AG08395 (cell line): ENCODE measurements at places on chromosomes 1 and 21.

DNA sequence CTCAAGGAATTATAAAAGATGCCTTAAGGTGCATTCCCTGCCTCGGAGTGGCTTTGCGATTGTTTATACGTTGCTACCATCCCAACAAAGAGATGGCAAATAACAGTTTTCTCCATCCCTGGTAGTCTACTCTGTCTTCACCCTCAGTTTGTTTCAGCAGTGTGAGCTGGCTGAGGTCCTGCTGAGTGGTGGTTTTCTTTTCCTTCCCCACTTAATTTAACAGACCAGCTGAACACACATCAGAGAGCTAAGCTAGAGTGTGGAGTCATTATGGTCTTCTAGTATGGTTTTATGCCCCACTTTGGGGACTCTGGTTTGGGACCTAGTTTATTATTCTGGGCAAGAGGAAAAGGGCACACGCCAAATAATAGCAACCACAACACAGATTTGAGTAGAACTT is 2.2 kb downstream of the PIGV start:
- DNase-seq: no peak

DNA sequence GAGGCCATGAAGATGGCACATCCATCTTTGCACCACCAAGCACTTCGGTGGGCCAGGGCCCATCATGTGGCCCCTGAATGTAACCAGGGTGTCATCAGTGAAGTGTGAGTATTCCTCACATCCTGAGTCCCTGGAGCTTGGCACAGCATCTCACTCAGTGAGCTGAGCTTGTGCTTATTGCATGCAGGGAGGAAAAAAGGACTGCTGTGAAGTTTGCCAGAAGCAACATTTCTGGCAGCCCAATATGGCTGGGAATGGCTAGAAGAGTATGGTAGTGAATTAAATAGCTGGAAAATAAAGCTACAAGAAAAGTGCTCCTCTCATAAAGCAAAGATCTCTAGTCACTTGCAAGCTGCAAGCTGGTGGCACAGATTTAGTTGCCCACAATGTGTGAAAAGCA is 109.3 kb downstream of the TNFSF18 start:
- DNase-seq: no peak

- DNase-seq: peak; percentile 82
These were observed 343.1 kb upstream of the DUSP10 start for GRCh38 chr1:222084996-222085395.

DNA sequence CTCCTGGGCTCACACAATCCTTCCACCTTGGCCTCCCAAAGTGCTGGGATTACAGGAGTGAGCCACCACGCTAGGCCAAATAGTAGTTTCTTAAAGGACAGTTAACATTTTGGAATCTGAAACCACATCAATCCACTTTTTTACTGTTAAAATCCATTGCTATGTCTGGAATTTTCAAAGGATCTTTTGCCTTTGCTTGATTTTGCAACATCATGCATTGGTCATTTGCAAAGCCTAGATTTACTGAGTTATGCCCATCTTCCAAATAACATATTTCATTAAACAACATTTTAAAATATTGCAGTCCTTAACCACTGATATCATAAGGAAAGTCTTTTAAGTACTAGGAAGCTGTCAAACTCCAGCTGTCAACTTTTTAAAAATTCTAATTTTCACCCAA is 3.3 kb downstream of the POGZ start:
- no peak for DNase-seq

DNA sequence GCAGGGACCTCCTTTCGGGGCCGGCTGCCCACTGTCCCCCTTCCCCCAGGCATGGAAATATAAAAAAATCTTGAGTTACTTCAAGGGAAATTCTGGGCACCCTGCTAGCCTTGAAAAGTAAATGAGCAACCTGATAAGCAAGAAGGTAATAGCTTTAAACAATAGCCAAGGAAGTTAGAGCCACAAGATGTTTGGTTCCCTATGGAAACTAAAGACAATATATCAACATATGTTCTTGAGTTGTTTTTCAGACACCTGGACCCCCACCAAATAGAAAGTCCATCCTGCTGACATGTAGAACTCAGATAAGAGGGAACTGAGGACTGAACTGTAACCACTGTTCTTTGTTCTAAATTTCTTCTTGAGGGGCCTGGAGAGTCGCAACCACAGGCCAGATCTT is 19.3 kb upstream of the SLC35A3 start:
- no peak for DNase-seq

DNA sequence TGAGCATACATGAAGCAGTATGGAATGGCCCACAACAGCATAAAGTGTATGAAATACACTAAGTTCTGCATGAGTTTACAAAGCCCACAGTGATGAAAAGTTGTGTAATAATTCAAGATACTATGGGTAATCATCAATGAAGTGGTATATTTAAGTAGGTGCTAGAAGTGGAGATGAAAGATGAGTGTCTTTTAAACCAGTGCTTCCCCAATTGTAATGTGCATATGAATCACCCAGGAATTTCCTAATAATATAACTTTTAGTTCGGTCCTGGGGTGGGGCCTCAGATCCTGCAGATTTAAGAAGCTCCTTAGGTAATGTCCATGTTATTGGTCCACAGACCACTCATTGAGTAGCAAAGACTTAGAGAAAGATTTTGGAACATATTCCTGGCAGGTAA is 184.9 kb downstream of the DUSP10 start:
- no peak for DNase-seq

- DNase-seq: no peak
These were observed 32.3 kb upstream of the CITED4 start for GRCh38 chr1:40894455-40894854.

DNA sequence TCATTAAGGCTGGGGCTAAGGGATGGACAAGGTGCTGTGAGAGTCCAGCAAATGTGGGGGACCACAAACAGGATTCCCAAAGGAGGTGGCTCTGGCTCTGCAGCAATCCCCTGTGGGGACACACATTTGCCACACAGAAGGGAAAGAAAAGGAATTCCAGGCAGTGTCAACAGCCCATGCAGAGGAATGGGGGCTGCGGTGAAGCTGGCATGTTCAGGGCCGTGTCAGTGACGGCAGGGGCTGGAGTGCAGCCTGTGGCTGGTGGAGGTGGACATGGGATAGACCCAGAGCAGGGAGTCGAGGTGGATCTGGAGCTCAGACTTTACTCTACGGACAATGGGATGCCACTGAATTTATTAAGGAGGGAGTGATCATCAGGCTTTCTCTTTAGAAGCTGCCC is 183.2 kb downstream of the TRABD2B start:
- no peak for DNase-seq

- peak; percentile 90 for DNase-seq
These were observed 25.2 kb downstream of the FHAD1 start for GRCh38 chr1:15272009-15272781.

GRCh38 chr1:109595531-109595930 is 23.9 kb downstream of the GNAT2 start:
- no peak for DNase-seq

DNA sequence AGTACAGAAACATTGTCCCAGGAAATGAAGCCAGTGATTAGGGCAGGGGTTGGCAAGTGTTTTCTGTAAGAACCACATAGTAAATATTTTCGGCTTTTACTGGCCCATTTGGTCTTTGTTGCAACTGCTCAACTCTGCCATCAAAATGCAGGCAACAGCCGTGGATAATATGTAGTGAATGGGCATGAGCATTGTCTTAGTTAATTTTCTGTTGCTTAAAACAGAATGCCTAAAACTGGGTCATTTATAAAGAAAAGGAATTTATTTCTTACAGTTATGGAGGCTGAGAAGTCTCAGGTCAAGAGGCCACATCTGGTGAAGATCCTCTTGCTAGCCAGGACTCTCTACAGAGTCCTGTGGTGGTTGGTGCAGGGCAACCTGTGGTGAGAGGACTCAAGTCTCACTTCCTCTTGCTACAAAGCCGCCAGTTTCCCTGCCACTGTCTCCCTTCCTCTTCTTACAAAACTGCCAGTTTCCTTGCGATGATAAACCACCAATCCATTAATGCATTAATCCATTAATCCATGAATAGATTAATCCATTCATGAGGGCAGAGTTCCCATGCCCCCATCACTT is 166.4 kb downstream of the PSMG1 start:
- no peak for DNase-seq

DNA sequence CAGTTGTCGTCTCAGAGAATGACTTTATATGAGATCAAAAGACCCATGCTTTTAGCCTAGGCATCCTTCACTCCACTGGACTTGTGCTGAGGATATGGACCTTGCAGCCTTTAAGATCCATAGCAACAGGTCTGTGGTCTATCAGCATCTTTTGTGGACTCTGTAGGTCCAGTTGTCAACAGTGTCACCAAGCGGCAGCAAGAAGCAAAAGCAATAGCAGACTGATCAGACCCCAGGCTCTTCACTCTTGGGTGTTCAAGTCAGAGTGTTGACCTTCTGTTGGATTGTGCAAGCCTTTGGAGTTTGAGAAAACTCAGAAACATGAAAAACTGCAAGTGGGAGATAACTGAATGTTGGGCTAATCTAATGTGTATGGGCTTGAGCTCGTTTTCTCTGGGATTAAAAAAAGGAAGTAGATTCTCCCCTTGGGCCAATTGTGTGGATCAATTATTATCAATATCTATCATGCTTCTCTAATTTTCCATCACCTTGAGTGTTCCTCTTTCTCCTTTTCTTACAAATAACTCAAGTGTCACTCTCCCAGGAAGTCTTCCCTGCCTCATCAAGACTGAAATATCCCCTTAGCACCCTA is 144.2 kb downstream of the LYPLAL1 start:
- DNase-seq: no peak

DNA sequence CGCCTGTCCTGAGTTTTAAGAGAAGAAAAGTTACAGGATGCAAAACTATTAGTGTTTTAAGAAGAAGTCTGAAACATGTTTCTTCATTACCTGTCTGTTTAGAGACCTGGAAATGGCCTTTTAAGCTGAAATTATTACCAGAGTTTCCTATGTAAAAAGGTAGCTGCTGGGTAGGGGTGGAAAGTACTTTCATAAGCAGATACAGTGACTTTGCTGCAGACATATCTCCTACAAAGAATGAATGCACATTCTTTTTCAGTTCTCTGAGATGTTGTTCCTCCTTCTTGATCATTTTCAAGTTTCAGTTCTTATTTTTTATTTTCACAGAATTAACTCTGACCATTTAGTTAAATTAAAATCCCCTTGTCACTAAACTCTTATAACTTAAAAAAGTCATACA is 1329.6 kb downstream of the KCNT2 start:
- no peak for DNase-seq
